ENCODE measurements at places on chromosomes 11 and 22. TPM values are rescaled to one million over a fixed set of nuclear protein-coding genes. Genes with fewer than 3 reads are reported as not detected.

DNA sequence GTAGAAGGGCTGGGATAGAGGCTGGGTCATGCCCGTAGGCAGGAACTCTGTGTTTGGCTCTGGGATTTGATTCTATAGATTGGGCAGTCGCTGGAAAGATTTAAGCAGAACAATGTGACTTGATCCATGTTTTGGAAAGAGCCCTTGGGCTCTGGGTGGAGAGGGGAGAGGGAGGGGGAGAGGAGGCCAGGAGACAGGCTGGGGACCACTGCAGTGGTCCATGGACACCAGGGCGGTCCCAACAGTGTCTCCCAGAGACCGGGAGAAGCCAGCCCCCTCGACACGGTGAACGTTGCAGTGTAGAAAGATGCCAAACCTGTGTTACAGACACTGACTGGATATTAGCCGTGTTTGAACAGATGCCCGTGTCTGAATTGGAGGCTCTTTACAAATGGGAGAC lies 19.5 kb downstream of the PVALB start:
- DNase-seq = no peak

DNA sequence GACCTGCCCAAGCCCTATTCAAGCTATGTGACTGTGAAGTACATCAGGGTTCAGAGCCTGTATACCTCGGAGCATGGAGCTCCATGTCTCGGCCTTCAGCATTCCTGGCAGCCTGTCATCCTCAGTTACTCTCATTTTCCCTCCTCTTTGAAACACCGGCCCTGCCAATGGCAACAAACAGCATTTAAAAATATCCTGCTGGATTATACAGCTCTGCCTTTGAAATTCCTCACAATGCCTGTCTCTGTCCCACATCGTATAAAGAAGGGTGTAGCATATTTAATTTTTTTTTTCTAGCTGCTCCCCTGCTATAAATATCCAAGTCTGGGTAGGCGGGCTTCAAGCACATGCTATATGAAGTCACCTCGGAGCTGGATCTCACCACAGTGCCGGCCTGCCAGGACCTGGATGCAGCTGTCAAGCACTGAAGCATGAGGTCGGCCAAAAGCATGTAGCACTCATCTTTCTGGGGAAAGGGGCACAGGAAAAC lies 11.8 kb downstream of the ABTB2 start:
- DNase-seq = peak; percentile 90

DNA sequence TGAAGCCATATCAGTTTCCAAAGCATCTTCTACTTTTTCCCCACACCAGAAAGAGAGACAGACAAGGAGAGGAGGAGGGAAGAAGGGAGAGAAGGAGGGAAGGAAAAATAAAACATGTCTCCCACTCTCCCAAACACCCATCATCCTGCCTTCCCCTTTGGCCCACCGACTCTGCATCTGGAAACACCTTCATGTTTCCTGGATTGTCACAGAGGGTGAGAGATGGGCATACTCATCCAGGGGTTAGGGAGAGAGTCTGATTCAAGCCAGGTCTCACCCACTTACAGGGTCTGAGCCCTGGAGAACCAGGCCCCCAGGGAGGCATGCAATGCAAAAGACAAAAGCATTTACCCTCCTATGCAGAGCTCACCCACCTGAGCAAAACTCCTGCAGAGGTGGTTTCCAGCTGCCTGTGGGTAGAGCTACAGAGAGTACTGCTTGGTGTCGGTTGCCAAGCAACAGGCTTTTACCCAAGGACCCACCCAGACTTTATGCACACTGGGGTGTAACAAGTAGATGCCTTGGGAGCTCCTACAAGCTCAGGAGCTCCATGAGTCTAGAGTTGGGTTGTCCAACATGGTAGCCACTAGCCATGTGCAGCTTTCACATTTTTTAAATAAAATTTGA lies 33.4 kb downstream of the MN1 start:
- no peak for DNase-seq

DNA sequence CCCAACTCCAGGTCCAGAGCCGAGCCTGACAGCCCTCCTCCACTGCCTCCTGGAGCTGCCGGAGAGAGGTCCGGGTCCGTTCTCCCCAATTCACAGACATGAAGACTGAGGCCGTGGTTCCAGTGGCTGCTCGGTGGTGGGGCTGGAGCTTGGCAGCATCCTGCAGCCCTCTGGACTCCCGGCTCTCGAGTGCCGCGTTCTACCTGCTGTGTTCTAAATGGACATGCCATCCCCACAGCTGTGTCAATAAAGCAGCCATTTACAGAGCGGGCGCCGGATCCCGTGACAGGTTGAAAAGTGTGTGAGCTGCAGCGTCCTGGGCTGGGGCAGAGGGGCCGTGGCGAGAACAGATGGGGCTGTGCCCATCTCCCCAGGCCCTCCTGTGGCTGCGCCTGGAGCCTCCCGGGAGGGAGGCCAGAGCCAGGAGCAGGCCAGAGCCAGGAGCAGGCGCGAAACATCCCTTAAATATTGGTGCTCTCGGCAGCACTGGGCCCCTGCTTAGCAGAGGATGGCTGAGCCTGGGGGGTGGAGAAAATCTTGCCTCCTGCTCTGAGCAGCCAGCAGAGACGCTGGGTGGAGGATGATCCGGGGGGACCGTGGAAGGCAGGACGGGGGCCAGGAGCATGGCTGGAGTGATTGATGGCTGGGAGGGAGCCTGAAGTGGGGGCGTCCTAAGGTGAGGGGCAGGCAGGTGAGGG lies 46.2 kb downstream of the FLRT1 start:
- no peak for DNase-seq

DNA sequence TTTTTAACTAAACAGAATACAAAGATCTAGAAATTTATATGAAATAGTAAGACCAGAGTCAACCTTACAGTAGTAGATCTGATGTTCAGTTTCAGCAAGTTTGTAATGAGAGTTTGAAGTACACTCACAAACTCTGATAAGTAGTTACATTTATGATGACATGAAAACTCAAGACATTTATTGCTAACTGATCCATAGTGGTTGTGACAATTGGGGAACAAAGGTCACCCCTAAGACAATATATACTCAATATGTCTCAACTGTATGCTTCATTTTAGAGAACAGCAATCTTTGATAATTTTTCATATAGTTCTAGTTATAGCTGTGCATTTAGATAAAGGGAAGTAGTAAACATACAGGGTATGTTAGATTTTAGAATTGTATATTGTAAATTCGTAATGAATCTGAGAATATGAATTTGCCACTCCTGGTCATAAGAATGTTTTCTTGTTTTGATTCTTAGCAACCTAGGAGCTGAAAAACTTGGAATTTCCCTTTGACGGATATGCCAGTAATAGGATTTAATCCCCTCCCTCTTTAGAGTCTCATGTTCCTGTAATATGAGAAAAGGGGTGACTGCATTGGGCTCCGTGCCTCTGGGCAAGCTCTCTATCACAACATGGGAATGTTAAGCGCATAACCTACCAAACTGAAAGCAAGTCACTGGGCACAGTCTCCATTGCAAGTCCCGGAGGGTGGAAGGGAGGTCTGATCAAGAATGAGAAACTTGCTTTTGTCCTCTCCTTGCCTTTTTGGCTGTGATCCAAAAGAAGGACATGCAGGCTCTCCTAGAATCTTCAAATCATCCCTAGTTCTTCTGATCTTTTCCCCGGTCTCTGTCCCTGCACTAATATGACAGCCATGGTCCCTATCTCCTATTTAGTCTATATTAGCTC lies 11.4 kb downstream of the OR10D3 start:
- DNase-seq = peak; percentile 5

GRCh38 chr11:17286332-17286731 lies 9.8 kb downstream of the NUCB2 start:
- DNase-seq = no peak

GRCh38 chr11:64458997-64459396 lies 100.0 kb downstream of the RPS6KA4 start:
- no peak for DNase-seq

DNA sequence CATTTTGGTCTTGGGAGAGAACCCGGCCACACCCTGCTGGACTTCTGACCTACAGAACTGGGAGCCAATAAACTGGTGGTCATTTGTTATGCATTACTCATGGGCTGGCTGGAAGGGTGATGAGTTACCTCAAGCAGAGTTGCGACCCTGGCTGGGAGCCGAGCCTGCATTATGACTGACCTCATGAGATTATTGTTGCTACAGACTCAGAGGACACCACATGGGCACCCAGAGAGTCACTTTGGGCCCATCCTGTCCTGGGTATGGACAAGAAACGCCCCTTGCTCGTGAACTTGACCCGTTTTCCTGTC lies 531.7 kb downstream of the TBC1D22A start:
- peak; percentile 93 for DNase-seq

DNA sequence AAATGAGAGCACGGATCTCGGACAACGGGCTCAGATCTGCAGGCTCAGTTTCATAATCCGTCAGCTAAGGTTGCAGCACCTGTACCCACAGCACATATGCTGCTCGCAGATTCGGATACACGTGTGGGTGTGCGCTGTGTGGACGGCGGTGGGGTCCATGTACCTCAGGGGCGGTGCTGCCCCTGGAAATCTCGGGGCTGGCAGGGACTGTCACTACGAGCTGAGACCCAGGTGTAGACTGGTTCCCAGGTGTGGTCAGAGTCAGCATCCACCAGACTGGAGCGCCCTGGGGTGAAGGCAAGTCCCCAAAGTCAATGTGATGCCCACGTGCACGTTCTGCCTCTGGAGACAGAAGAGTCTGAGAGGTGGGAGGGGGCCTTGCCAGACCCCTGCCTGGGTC lies 989.3 kb downstream of the BRD1 start:
- no peak for DNase-seq

- peak; percentile 66 for DNase-seq
Measured at GRCh38 chr22:37661160-37661924, 2.8 kb downstream of the PDXP start.

DNA sequence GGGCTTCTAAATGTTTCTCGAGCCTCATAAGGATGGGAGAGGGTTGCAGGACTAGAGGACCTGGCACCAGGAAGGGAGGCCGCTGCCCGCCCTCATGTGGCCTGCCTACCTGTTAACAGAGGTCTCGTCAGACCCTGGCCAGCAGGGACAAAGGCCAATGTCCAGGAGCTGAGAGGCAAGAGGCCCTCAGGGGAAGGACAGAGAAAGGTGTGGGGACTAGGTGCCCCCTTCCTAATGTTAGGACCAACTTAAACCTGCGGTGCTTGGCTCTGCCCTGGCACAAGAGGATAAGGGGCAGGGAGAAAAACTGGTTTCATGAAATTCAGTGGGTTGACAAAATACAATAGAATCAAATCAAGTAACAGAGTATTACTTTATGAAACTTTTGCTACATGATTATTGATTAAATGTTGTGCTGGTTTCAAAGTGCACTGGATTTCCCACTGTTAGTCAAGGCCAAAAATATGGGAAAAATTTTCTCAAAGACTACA lies 20.0 kb upstream of the SYT12 start:
- no peak for DNase-seq

Gene EMSY
- 19.3 TPM for total RNA-seq

Gene IL18
- total RNA-seq = 0.23 TPM

Gene NPAS4
- not detected for total RNA-seq

Gene BRSK2
- total RNA-seq = 0.34 TPM

Gene OR8U1
- total RNA-seq = not detected

Gene GLB1L3
- not detected for total RNA-seq

Gene NDUFS3
- total RNA-seq = 104 TPM

Gene CBLIF
- total RNA-seq = not detected

Gene SLC22A6
- not detected for total RNA-seq

Gene C11orf91
- 1.1 TPM for total RNA-seq

Gene NEFH
- 4.2 TPM for total RNA-seq

Gene CRYBB1
- total RNA-seq = not detected

Gene HTR3B
- not detected for total RNA-seq

Gene CHEK1
- 63.4 TPM for total RNA-seq
